ENCODE measurements at places on chromosomes 13 and 19.

- DNase-seq = peak; percentile 54
These were observed 78.4 kb downstream of the DPF1 start for GRCh38 chr19:38145623-38146022.

DNA sequence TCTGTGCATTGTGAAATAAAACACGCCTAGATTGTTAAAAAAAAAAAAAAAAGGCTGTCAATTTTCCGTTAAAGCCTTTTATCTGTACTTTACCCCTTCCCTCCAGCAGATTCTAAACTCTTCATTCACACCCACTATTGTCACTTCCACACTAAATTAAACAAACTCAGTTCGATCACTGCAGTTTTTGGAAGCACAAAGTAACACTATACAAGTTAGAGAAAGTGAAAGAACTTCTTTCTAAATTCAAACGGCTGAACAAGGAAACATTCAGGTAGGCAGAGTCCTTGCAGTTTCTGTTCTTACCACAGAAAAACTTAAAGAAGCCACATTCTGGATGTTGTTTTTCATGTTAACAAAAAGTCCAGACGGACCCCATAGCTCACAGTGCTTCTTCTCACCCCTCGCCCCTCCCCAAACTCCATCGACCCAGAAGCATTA is 27.5 kb upstream of the UBE2L5 start:
- no peak for DNase-seq

DNA sequence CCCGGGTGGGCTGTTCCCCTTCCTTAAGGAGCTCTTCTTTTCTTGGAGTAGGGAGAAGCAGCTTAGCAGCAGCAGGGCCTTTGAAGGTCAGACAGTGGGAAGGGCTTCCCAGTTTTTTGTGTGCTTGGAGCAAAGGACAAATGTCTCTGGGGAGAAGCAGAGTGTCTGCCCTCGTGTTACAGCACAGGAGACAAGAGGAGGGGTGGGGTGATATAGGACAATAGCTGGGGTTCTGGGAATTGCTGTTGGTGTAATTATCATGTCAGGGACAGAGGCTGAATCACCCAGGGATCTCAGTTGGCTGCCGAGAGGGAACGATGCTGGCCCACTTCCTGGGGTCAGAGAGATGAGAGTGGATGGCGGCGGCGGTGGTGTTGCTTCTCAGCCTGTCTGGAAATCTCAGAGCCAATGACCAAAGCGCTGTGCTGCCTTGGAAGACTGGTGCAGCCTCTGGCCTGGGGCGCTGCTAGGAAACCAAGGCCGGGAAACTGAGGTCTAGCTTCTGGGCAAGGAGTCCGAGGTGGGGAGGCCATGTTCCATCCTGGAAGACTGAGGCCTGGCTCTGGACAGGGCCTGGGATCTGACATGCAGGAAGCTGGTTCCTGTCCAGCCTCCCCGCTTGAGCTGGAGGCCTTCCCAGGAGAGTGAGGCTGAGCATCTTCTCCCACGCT is 1.2 kb downstream of the INAFM1 start:
- DNase-seq = no peak

DNA sequence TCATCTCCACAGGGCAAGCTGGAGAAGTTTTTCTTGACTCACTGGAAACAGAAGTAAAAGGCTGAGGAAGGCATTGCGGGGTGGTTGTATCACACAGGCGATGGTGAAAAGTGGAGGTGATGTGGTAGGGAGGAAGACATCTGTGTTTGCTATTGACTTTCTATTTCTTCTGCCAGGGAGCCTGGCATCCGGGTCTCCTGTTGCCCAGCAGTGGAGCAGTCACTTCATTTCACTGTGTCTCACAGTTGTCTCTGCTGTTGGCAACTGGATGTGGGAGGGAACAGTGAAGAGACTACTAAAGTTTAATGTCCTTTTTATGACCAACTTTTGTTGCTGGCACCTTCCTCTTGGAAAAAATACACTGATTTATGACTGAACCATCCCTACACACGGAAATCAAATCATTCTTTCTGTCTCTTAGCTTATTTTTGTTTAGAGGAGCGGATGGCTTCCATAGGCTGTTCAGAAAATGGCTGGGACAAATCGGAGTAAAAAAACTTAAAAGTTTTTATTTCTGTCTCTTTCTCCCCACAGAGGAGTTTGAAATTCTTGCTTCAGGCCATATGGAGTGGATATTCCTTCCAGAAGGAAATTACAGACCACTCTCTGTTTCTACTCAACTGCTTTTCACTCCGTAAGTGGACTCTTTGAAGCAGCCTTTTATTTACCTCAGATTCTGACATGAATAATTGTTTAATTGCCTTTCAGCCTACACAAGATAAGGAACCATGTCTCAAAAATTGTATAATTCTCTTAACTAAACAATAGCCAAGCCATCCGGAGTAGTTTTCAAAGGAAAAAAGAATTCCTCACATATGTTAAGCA is 23.8 kb upstream of the MEDAG start:
- no peak for DNase-seq

- no peak for DNase-seq
These were observed 1401.9 kb downstream of the SLITRK1 start for GRCh38 chr13:82480415-82480814.

DNA sequence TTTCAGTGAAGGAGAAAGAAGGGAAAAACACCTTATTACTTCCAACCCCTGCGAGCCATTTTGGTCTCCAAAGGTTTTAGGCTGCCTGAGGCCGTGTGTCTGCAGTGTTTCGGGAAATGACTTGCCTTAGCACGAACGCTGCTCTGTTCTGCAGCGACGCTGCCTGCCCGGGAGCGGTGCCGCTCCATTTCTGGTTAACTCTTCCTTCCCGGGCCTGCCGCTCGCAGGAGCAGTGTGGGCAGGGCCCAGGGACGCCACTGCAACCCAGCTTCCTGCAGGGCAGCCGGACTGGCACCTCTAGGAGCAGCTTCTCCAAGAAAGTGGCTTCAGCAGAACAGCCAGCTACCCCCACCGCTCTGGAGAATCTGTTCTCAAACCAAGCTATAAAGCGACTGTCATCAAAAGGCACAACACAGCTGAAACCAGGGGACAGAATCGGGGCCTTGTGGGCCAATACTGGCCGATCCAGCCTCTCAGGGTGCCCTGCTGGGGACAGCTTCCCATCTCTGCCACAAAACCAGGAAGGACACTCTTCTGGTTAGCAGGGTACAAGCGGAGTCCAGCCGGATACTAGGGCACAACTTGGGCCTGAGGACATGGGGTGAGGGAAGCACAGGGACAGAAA is 72.2 kb downstream of the KCTD15 start:
- DNase-seq = no peak

GRCh38 chr13:95124959-95125358 is 176.3 kb downstream of the ABCC4 start:
- no peak for DNase-seq

- no peak for DNase-seq
These were observed 67.2 kb upstream of the UBL3 start for GRCh38 chr13:29917650-29918049.

- no peak for DNase-seq
These were observed 5.1 kb downstream of the ZNF507 start for GRCh38 chr19:32350471-32350865.

DNA sequence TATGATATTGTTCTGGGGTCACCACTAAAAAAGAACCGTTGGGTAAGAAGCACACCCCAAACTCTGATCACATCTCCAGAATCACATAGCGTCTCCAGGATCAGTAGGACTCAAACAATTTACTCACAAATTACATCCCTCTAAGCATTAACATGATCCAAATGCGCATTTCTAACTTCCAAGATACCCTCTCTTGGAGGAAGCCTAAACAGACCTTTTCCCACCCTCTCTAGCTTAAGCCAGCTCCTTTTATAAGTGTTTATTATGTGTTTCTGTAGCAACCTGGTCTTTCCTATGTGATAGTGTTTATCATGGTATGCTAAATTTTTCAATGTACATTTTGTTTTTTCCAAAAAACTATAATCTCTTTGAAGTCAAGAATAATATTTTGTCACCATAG is 1846.5 kb downstream of the OLFM4 start:
- no peak for DNase-seq

GRCh38 chr19:58350001-58350861 is 3.1 kb downstream of the A1BG start:
- no peak for DNase-seq

- DNase-seq = no peak
These were observed 49.4 kb downstream of the LNX2 start for GRCh38 chr13:27570906-27571305.

DNA sequence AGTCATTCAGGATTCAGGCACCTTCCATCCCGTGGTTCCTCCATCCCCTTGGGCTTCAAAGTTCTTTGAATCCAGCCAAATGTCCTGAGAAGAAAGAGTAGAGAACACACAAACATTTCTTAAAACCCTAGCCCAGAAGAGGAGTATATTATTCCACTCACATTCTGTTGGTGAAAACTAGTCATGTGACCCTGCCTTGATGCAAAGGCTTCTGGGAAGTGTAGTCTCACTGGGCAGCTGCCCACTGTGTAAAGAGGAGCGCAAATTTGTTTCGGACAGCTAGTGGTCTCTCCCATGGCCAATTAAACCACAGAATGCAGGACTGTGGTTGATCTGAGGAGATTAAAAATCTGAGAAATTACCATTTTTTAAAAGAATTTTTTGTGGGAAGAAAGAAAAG is 304.4 kb downstream of the SUCLA2 start:
- DNase-seq = no peak

GRCh38 chr19:46698395-46699321 is 18.3 kb downstream of the PRKD2 start:
- no peak for DNase-seq

DNA sequence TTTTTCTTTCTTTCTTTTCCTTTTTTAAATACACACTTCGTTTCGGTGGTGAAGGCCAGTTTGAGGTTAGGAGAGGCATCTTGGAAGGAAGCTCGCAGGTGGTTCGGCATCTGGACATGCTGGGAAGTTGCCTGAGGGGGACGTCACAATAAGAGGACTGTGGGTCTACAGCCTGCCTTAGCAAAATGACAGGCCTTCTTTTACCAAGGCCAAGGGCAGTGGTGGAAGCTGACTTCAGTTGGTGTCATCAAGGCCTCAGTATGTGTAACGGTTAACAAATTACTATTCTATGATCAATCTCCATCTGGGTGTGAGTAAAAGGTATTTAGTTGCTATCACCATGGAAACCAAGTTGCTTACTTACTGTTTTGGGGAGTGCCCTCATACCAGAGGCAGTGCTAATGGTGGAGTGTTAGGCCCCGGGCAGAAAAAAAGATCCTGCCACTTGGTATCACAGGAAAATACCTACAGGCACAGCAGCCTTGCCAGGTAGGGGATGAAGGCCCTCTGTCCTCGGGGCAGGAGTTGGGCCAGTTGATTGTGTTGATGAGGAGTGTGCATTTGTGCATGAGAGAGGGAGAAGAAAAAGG is 10.3 kb downstream of the ACTN4 start:
- no peak for DNase-seq

DNA sequence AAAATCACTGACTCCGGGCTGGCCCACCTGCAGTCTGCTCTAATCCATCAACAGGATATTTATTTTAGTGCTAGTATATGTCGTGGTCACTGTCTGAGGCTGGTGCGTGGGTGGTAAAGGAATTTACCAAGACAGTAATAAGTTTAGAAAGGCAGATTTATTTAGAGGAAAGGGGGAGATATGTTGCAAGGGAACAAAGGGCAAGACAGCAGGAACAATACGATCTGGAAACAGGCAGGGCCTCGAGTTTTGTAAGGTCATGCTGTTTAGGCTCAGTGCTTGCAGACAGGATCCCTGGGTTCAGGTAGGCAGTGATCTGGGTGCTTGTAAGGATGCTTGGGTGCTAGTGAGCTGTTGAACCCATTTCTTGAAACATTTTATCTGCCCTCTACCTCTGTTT is 748.2 kb upstream of the SLITRK5 start:
- no peak for DNase-seq

GRCh38 chr13:99356262-99357091 is 49.3 kb upstream of the GPR183 start:
- DNase-seq = no peak

GRCh38 chr13:74443631-74444030 is 309.4 kb upstream of the KLF12 start:
- DNase-seq = no peak

GRCh38 chr13:34028496-34029442 is 210.8 kb downstream of the RFC3 start:
- DNase-seq = no peak

DNA sequence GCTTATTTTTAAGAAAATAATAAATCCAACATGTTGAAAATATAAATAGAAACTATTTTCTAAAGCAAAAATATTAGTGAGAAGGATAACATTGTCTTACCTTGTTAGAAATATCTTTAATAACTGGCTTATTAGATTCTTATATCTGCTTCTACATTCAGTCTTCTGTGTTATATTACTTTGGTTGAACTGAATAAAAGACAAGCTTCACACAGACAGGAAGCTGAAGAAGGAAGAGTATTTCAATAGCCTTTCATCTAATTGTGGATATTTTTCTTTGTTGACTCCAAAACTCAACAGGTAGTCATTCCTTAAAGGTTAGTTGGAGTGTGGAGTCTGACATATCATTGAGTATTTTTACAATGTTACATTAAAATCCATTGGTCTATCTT is 10.9 kb downstream of the SETDB2 start:
- DNase-seq = no peak
